Hippocampal formation (tissue), 2 donors: ENCODE measurements at places on chromosomes 16 and 17.

DNA sequence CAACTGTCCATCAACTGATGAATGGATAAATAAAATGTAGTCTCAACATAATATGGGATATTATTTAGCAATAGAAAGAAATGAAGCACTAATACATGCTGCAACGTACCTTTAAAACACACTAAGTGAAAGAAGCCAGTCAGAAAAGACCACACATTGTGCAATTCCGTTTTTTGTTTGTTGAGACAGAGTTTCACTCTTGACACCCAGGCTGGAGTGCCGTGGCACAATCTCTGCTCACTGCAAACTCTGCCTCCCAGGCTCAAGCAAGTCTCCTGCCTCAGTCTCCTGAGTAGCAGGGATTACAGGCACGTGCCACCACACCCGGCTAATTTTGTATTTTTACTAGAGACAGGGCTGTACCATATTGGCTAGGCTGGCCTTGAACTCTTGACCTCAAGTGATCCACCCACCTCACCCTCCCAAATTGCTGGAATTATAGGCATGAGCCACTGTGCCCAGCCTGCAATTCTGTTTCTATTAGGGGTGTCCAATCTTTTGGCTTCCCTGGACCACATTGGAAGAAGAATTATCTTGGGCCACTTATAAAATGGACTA is 40.1 kb downstream of the SCNN1B start:
- no peak for DNase-seq

DNA sequence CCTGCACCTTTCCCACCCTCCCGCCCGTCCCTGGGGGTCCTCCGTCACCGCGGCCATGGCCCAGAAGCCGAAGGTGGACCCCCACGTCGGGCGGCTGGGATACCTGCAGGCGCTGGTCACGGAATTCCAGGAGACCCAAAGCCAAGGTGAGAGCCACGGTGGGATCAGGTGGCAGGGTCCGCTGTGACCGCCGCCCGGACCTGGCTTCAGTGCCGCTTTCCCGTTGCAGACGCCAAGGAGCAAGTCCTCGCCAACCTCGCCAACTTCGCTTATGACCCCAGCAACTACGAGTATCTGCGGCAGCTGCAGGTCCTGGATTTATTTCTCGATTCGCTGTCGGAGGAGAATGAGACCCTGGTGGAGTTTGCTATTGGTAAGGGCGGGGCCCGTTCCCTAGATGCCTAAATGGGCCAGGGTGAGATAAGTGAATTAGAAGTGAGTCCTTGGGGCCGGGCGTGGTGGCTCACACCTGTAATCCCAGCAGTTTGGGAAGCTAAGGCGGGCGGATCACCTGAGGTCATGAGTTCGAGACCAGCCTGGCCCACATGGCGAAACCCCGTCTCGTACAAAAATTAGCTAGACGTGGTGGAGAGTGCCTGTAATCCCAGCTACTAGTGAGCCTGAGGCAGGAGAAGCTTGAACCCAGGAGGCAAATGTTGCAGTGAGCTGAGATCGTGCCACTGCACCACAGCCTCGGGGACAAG is 617 bp downstream of the ARMC7 start:
- no peak for DNase-seq

DNA sequence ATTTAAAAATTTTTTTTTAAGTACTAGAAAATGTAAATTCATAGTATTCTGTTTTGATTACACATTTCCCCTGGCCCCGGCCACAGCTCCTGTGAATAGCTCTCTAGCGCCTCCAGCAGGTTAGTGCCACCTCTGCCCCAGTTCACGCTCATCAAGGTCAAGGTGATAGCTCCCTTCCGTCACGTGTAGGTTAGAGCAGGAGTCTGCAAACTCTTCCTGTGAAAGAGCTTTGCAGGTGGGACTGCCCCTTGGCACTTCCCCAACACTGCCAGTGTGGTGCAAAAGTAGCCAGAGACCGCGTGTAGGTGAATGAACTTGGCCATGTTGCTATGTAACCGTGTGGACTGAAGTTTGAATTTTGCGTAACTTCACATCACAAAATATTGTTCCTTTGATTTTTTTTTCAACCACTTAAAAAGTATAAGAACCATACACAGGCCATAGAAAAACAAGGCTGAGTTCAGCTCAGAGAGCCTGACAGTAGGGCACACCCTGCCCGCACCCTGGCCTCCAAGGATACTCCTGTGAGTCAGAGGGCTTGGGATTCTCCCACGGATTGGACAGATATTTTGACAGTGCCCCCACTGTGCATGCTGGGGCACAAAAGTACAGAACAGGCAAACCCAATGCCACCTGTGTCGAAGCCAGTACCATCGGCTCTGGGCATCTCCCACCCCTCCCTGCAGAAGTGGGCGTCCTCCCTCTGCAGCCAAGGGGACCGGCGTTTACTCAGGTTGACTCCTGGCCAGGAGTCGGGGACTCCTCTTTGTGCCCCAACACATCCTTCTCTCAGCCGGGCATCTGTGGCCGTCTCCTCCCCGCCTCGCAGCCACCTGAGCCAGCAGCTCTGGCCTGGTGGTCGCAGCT is 92.0 kb upstream of the CHMP6 start:
- DNase-seq: no peak

- no peak for DNase-seq
Measured at GRCh38 chr16:2297506-2297860, 29.6 kb upstream of the RNPS1 start.

GRCh38 chr16:71659471-71659870 is 33.5 kb downstream of the MARVELD3 start:
- no peak for DNase-seq

DNA sequence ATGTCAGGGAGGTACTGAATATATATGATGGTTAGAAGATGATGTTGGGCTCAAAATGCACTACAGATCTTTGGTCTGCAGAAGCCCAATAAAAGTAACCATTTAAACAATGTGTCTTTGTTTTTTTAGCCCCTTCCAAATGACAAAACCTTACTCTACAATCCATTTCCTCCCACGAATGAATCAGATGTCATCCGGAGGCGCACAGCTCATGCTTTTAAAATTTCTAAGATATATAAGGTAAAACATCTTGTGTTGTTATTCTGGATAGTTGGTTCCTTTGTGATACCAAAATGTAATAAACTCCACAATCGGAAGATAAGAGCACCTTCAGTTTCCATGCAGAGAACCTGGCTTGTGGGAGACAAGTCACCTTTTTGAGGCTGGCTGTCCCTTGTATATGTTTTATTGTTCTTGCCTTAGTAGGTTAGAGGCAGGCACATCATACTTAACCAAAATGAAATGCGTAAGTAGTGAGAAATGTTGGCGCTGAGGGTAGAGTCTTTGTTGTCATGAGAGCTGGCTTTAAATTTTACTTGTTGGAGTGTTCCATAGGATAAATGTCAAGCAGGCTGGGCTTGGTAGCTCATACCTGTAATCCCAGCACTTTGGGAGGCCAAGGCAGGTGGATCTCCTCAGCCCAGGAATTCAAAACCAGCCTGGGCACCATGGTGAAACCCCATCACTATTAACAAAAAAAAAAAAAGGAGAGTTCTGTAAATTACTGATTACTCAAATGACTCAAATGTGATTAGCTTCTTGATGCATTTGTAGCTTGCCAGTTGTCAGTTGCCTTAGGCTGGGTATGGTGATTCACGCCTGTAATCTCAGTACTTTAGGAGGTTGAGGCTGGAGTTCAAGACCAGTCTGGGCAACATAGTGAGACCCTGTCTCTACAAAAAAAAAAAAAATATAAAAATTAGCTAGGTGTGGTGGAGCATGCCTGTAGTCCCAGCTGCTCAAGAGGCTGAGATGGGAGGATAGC is 19.7 kb upstream of the SNTB2 start:
- no peak for DNase-seq

DNA sequence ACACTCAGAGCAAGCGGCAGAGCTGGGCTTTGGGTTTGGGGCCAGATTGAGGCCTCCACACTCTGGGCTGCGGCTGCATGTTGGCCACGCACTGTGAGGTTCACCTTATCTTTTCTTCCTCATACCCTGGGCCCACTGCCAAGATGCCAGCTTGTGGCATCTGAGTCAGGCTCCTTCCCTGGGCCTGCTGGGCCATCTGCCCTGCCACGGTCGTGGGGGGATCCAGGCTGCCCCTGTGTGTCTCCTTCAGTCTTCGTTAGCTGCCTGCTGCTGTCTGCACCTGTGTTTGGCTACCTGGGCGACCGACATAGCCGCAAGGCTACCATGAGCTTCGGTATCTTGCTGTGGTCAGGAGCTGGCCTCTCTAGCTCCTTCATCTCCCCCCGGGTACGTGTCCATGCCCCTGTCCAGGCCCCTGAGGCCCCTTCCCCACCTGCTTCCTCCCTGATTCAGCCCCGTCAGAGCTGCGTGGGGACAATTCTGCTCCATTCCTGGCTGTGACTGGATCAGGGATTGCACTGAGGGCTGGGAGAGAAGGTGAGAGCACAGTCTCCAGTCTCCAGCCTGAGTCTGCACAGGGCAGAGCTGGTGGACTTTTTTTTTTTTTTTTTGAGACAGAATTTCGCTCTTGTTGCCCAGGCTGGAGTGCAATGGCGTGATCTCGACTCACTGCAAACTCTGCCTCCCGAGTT is 11.2 kb downstream of the SPNS3 start:
- DNase-seq: no peak

DNA sequence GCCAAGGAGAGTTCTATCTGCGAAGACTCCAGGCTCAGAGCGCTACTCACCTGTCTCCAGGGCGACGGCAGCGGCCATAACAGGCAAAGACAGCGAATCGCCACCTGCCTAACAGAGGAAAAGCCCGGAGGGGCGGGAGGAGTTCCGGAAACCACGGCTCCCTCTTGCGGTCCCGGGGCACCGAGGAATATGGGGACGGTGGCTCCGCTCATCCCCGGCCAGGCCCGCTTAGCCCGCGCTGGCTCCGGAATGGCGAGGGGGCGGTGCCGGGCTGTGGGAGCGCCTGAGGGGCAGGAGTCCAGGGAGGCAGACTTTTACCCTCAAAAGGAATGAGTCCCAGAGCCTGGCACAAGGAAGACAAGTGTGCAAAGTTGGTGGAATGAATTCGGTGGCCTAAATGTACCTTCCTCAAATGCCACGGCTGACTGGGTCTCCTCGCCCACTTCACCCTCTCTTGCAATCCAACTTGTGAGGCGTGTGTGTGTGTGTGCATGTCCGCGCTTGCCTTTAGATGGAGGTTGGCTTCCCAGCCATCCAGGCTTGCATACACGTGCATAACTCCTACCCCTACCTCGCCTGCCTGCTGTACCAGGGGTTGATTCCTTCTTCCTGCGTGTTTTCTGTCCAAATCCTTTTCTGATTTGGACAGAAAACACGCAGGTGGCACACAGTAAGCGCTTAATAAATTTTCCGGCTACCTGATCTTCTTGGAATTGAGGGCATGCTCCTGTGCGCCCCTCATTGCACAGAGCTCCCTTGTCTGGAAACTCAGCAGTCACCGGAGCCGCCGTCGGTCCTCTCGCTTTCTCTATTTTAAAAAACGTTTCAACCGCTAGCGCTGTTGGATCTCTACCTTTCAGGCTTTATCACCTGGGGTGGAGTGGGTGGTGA is 3.5 kb downstream of the C17orf100 start:
- DNase-seq: no peak

GRCh38 chr16:66425651-66426050 is 1.4 kb upstream of the BEAN1 start:
- DNase-seq: no peak

DNA sequence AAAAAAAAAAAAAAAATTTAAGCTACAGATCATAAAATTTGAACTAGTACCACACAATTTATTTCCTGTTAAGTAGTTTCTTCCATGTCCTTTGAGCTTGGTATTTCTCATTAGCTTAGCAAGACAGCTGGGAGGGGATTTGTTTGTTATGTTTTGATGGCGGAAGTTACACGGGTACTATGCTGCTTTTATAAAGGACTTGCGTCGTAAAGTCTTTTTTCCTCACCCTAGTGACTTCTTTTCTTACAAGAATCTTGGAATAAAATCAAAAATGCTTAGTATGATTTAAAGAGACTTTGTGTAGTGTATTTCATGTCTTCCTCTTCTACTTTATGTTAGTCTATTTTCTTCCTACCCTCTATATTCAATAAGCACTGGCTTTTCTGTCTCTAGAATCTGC is 89.1 kb downstream of the NLK start:
- DNase-seq: no peak

GRCh38 chr16:81066681-81067080 is 10.4 kb downstream of the C16orf46 start:
- DNase-seq: no peak

DNA sequence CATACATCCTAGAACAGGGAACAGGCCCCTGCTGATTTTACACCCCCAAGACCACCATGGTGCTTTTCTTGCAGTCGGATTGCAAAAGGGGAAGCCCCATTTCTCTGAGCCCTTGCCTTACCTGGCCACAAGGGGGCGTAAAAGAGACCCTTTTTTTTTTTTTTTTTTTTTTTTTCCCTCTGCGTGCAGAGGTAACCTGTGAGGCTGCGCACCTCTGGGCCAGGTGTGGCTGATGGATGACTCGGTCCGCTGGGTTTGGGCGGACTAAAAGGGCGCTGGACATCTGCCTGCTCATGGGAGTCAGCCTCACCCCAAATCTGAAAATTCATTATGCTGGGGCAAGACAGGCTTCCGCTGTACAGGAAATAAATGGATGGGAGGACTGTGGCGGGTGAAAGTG is 281.0 kb downstream of the CBLN1 start:
- DNase-seq: no peak

DNA sequence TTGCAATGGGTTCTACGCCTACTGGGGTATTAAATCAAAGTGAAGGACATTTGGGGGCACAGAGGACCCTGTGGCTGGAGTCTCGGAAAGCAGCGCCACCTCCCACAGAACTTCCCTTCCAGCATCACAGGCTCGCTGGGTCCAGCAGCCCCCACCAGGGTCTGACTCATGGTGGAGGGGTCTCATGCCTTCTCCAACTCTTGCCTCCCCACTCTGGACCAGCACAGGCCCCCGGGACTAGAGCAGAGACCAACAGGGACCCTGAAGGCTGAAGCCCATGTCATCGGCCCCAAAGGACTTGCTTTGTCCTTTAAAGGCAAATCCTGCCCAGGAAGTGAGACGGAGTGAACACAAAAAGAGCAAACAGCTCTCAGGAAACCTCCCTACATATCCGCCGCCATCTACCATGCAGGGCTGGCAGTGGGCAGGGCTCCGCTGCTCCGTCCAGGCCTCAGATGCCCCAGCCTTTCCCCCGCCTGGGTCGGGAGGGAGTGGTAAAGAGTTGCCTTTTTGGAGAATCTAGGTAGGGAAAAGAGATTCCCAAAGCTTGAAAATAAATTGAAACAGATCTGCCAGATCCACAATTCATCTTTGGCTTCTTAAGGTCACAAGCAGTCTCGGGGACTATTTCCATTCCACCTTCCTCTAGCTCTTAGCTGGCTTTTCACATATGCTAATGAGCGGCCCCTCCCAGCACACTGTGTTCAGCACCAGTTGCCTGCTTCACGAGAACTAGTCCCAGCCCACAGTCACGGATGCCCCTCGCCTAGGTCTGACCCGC is 2.1 kb upstream of the GPRC5C start:
- DNase-seq: no peak

DNA sequence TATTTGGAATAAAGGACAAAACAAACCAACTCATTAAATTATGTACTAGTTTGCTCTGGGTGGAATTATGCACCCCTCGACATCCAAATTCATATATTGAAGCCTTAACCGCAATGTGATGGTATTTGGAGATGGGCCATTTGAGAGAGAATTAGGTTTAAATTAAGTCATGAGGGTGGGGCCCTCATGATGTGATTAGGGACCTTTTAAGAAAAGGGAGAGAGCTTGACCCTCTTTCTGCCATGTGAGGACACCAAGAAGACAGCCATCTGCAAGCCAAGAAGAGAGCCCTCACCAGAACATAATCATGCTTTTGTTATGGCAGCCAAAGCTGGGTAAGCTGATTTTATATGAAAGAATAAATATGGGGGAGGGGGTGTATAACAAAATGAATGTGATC is 2.0 kb downstream of the C16orf87 start:
- DNase-seq: no peak

- DNase-seq: no peak
Measured at GRCh38 chr16:68276223-68276622, 11.9 kb downstream of the SLC7A6 start.

- DNase-seq: no peak
Measured at GRCh38 chr16:71526111-71526631, at the start of gene CHST4. Gene CHST4 (plus strand): TSS chr16:71526426. CDS start chr16:71536678, 10,252 bp downstream.
